Mammary epithelial cell (primary cell): ENCODE measurements at places on chromosomes 5 and 9. TPM values are rescaled to one million over a fixed set of nuclear protein-coding genes. Genes with fewer than 3 reads are reported as not detected.

The SPAG8 gene
- total RNA-seq: 0.82 TPM in 1 of 2 replicates, not detected in the other

The SPATA9 gene
- total RNA-seq: not detected in 2 replicates

The FAXDC2 gene
- 0.56 and 0.64 TPM in 2 replicates for total RNA-seq

The IL31RA gene
- total RNA-seq: 2.2 and 4.7 TPM in 2 replicates

The GOLM1 gene
- total RNA-seq: 17.7 TPM

The SLC25A51 gene
- total RNA-seq: 78.0 TPM

The UBE2QL1 gene
- not detected in 2 replicates for total RNA-seq

The LCN1 gene
- total RNA-seq: not detected

The KIF2A gene
- 35.2 TPM for total RNA-seq

The SLC34A1 gene
- not detected for total RNA-seq

The ECM2 gene
- total RNA-seq: 1.7 and 2.1 TPM in 2 replicates

The FER gene
- 61.5 and 78.8 TPM in 2 replicates for total RNA-seq

- DNase-seq: peak; percentile 49
These were observed 78.9 kb downstream of the SMARCA2 start for GRCh38 chr9:2093920-2094597.

- DNase-seq: no peak
These were observed 81.7 kb upstream of the LMX1B start for GRCh38 chr9:126532019-126532462.

- no peak for DNase-seq
These were observed 832.9 kb upstream of the DMAC1 start for GRCh38 chr9:8632493-8632892.

DNA sequence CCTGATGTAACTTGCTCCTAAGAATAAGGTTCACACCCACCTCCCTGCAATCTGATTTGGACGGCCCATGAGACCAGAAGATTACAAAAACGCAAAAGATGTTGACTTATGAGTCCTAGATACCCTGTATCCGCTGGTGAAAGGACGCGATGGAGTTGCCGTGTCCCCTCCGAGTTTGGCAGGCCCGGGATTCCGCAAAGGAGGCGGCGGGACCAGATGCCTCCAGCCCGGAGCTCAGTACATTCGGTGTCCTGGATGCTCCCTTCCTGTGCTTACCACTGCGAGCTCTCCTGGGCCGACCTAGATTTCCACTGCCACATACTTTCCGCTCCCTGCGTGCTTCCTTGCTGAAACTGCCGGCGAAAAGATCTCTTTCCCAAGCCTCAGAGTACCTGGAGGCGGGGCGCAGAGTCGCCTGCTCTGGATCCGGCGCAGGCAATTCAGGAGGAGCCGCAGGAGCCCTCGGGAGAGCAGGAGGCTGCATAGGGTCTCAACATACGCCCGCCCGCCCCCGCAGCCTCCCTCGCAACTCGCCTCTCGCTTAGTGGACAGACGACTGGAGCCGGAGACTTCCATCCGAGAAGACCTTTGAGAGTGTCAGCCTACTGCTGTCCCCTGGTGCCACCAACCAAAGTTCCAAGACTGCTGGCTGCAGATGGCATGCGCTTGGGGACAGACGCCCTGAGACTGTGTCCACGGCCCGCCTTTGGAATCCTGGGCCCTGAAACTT is 39.8 kb downstream of the ANXA2R start:
- peak; percentile 54 for DNase-seq

- no peak for DNase-seq
These were observed 72.3 kb downstream of the SEMA5A start for GRCh38 chr5:9473624-9474023.

- DNase-seq: no peak
These were observed 19.4 kb downstream of the YIPF5 start for GRCh38 chr5:144151026-144151425.

GRCh38 chr9:81563020-81563407 is 126.3 kb downstream of the TLE1 start:
- DNase-seq: no peak

DNA sequence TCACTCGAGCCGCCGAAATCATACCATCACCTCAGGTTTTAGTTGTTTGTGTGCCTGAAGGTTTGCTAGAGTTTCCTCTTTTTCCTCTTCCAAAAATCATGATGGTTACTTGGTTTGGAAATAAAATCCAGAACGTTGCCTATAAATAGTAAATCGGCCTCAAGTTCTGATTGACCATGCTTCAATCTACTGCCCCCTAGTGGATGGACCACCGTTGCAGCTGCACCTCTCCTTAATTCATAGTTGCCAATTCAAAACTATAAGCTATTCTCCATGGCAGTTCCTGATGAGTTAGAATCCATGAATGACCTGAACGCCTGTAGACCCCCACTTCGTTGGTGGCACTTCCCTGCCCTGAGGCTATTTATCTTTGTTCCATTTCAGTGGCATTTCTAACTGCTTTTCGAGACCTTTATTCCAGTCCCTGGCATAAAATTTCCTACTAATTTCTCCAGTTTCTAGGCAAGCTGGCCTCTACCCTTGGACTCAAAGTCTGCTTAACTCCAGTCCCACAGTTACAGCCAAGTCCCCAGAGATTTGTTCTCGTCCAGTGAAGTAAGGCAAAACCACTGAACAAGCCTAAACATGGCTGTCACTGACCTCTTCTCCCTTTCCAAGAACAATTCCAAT is 422.6 kb downstream of the EFNA5 start:
- peak; percentile 30 for DNase-seq

DNA sequence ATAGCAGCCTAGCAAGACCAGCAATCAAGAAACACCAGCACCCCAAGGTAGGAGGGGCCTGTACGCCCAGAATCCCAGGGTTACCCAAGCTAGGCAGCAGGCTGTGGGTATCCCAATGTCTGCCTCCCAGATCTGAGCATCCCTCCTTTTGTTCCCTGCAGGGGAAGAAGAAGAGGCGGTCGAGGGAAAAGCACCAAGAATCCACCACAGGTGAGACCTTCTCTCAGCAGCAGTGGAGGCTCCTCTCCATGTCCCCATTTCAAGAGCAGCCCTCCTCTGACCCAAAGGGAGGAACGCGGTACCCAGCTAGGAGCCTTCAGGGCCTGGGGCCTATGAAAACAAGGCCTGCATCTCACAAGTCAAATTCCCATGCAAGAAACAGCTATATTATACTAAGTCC is 28.9 kb downstream of the TCF7 start:
- no peak for DNase-seq

DNA sequence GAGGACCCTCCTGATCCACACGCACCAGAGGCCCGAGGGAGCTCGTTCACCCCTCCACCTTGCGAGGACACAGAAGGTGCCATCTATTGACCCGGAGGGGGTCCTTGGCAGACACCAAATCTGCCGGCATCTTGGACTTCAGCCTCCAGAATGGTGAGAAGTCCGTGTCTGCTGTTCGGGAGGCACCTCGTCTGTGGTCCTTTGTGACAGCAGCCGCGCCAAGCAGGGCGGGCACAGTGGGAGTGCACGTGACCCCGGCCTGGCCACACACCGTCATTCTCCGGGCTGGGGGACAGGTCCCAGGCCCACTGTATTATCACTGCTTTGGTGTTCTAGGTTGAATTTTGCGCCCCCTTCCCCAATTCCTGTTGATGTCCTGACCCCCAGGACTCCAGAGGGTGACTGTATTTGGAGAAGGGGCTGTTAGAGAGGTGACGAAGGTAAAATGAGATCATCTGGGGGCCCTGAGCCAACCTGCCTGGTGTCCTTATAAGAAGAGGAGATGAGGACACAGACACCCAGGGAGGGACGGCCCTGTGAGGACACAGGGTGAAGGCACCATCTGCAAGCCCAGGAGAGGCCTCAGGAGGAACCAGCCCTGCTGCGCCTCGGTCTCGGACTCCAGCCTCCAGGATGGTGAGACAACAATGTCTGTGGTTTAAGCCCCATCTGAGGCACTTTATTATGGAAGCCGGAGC is 15.7 kb downstream of the LPCAT1 start:
- no peak for DNase-seq

DNA sequence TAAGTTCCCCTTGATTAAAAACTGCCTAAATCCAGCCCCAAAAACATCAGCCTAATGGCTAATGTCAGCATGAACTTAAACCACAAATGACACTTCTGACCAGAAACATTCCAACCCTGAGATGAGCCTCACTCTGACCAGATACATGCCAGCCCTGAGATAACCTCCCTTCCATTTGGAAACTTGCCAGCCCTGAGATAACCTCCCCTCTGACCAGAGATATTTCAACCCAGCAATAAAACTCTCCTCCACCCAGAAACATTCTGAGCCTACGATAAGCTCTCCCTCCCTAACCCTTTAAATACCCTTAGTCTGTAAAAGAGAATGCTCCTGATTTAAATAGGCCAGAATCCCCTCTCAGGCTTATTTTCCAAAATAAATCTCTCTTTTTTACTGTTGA is 1035.7 kb upstream of the NUDT12 start:
- DNase-seq: no peak

- DNase-seq: peak; percentile 67
These were observed 110.7 kb downstream of the NR6A1 start for GRCh38 chr9:124660341-124660801.

DNA sequence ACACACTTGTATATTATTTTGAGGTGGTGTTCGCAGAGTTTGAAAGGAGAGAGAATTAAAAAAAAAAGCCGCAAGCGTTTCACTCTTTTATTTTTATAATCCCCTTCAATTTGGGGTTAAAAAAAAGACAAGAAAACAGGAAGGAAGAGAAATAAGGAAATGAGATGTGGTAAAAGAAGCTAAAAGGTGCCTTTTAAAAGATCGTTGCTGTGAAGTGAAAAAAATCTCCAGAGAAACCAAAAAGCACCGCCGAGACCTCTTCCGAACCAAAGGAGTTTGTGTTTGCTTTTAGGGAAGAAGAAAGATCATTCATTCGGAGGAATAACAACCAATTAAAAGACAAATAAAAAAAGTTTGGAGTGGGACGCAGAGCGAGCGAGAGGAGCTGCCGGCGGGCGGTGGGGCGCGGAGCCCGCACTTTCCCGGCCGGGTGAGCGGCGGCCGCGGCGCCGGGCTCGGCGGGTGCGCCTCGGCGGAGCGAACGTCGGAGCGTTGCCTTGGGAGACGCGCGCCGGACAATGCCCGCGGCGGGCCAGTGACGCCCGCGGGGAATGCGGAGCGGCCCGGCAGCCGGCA is 355 bp downstream of the TLE4 start:
- DNase-seq: no peak

DNA sequence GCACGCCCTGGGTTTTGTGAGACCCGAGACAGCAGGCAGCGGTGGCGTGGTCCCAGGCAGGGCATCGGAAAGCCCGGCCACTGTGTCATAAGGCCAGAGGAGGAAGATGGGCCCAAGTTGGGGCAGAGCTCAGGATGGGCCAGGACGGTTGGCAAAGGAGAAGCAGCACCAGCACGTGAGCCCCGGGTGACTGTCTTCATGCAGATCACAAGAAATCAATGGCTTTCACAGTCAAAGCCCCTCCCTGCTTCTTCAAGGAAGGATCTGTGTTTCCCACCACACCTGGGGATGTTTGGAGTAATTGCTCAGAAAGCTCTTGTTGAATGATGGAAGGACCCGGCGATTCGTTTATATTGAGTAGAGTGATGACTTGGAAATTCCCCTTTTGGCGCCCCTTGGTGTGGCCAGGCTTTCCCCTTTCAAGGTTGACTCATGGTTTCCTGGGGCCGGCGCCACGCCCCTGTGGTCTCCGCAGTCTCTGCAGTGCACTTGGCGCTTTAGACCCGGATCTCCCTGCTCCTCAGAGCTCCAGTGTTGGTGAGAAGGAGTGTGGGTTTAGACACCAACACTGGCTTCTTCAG is 52.1 kb downstream of the IL31RA start:
- peak; percentile 29 for DNase-seq

- no peak for DNase-seq
These were observed 5.9 kb downstream of the KLF9 start for GRCh38 chr9:70408393-70409040.

GRCh38 chr9:87447547-87448432 is 49.9 kb upstream of the DAPK1 start:
- no peak for DNase-seq

DNA sequence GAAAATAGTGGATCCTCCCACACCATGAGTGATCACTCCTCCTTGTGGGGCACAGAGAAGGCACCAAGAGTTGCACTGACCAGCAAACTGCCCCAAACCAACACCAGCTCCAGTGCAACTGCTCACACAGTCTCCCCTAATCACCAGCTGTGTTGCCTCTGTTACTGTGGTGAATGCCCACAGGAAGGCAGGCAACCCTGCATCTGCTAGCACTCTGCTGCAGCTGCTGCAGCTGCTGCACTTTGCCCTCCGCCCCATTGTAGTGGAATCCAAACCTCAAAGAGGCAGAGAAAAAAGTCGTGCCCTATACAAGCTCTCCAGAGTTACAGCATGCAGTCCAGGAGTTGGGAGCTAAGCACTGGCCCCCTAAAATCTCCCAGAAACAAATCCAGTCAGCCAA is 339.6 kb downstream of the TRIM36 start:
- DNase-seq: no peak

DNA sequence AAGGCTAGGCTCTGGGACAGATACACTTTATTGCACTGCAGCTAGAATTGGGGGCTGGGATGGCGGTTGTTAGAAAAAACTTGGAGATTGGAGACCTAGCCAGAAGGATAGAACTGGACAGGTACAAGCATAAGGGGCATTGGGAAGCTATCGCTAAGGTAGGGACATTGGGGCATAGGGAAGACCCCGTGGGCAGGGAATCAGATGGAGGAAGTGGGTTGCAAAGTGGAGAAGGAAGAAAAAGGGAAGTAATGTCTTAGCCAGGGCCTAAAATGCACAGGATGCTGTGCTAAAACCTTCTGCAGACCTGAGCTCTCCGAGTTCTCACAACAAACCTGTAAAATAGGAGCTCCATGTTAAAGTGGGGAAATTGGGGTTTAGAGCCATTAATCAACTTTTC is 178.2 kb downstream of the ZDHHC21 start:
- no peak for DNase-seq

DNA sequence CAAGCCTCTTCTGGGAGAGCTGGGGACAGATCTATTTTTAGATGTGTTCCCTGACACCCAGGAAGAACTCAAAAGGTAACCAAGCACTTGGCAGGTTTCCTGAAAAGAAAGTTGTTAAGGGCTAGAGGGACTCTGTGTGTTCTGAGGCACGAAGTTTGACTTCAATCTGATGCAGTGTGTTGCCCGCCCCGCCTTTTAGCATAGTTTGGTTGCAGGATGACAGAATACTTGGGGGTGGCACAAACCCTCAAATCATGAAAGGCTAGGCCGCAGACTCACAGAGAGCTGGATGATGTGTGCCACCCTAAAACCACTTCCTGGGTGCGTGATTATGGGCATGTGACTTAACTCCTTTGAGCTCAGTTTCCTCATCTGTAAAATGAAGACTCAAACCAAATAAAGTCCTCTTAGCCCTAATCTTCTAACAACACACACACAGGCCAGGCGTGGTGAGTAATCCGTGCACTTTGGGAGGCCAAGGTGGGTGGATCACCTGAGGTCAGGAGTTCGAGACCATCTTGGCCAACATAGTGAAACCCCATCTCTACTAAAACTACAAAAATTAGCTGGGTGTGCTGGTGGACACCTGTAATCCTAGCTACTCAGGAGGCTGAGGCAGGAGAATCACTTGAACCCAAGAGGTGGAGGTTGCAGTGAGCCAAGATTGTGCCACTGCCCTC is 12.8 kb upstream of the NDFIP1 start:
- DNase-seq: no peak

- no peak for DNase-seq
These were observed 3.8 kb upstream of the SQSTM1 start for GRCh38 chr5:179816796-179817469.

- no peak for DNase-seq
These were observed 1.0 kb downstream of the FAM53C start for GRCh38 chr5:138339091-138339456.
